ENCODE measurements at places on chromosomes 11 and 22. TPM values are rescaled to one million over a fixed set of nuclear protein-coding genes. Genes with fewer than 3 reads are reported as not detected.

DNA sequence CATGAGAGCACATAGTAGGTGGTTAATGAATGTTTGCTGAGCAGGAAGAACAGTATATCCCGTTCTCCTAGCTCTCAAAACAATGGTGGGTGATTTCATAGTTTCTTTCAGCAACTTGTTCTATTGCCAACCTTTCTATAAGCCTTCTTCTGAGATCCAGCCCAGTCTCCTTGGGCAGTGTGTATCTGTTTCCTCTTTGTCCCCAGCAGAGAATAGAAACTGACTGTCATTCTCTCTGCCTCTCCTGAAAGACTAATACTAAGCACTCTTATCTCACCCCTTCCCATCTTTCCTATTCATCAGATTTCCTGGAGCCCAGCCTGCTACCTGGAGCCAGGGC lies 272.9 kb downstream of the ST3GAL4 start:
- no peak for DNase-seq

Gene MMP13
- total RNA-seq: not detected

Gene CLDN5
- not detected for total RNA-seq

DNA sequence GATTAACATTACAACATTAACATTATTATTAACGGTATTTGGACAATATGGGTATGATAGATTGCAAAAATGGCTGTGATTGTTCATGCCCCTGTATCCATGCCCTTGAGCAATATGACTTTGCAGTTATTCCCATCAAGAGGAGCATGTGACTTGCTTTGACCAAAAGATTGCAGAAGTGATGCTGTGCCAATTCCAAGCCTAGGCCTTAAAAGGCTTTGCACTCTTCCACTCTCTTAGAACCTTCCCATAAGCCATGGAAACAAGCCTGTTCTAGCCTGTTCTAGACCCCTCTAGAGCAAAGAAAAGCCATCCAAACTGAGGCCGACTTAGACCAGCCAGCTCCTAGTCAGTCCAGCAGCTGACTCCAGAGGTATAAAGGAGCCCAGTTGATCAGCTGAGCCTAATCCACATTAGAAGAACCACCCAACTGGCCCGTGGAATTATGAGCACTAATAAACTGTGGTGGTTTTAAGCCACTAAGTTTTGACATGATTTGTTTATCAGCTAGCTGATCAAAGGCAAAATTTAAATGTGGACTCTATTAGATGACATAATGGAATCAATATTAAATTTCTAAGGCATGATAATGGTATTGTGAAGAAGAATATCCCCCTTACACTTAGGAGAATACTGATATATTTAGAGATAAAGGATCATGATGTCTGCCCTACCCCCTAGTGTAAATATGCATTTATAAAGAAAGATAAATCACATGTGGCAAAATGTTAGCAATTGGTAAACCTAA lies 28.6 kb downstream of the RAB30 start:
- DNase-seq: no peak

Data from activated CD8-positive, alpha-beta memory T cell treated with anti-CD3 and anti-CD28 coated beads, Interleukin-2, amount 10 ng/mL, durations not matched to agents 7 days and 5 days (primary cell).